ENCODE measurements at places on chromosomes 3 and 15.
A peak's percentile ranks its signal among the peaks of the same experiment; 100 is the strongest.

- DNase-seq = no peak
These were observed 292.7 kb downstream of the DIPK2A start for GRCh38 chr3:144264350-144264749.

DNA sequence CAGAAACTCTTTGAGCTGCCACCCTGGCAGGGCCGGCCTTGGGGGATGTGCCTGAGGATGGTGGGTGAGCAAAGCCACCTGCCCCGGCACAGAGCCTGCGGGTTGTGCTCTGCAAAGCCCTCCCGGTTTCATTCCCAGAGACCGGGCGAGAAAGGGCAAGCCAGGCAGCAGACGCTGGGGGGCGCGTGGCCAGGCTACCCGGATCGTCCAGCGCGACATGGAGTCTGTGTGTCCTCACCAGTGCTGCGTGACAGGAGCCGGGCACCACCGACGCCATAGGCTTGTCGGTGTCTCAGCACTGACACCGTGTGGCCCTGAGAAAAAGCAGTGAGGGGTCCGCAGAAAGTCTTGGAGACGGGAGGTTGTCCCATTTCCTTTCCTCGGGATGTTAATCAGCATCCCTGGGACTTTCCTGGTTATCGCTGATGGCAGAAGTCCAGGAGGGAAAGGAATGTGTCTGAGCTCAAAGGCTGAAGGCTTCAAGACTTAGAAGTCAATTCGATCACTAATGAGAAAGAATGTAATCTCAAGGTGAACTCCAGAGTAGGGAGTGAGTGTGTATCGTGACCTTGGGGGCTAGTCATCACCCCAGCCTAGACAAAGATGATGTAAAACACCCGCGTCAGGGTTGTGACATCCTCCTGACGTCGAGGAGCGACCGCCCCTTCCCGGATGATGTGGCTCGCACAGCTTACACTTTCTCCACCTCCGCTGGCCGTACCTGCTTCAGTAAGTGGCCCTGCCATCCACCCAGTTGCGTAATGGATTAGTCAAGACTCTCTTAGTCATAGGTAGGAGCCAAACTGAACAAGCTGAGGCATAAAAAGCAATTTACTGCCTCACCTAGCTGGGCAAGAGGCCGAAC lies 36.3 kb upstream of the PLA2G4E start:
- peak; percentile 87 for DNase-seq

DNA sequence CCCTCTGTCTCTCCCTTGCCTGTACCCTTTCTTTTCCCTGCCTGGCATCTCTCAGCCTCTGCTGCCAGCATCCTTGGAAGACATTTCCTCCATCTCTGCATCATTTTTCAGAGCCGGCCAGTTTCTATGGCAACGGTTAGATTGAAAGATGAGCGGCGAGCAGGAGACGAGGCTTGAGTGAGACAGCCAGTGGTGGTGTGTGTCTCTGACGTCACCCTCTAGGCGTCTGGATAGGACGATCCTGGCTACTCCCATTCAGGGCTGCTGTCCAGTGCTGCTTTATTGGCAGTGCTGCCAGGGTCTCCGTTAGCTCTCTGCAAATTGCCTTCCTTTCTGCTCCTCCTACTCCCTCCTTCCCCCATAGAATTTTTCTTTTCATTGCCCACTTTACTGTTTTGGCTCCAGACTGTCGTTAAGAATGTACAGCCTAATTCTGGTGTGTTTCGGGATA lies 57.9 kb downstream of the TRAK1 start:
- DNase-seq = peak; percentile 53

GRCh38 chr3:123153125-123154019 lies 48.4 kb upstream of the SEC22A start:
- DNase-seq = no peak

- DNase-seq = no peak
These were observed 45.7 kb downstream of the PGBD4 start for GRCh38 chr15:34147371-34148140.

DNA sequence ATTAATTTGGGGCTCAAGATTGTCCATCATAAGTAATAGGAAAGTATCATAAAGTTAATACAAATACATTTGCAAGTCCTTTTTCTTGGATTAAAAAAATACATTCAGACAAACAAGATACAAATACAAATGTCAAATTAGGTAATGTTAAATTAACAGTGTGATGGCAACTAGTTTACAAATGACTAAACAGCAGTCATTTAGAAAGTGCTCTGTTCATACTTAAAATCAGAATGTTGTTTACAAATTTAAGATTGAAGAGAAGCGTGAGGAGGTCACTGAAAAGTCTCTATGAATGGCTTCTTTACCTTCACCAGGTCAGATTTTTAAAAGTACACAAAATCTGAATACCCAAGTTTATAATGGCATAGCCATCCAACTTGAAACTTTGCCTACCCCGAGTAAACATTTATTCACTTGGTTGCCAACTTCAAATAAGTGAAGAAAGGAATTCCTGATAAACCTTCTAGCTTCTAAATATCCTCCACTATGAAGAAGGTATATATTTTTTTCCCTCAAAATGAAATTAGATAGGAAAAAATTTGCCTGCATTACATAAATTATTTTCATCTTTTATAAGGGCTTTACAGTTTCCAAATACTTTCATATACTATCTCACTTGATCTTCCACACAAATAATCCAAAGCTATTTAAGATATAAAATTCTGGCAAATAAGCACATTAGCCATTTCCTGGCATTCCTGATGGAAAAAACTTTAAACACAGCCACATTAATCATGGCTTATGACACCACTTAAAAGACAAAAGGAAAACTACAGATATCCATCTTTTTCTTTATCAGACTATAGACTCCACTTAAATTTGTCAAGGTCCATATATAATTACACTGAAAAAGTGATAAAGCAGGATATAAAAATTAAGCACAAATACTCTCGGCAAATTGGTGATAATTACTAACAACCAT lies 11.5 kb upstream of the NEK10 start:
- DNase-seq = no peak

DNA sequence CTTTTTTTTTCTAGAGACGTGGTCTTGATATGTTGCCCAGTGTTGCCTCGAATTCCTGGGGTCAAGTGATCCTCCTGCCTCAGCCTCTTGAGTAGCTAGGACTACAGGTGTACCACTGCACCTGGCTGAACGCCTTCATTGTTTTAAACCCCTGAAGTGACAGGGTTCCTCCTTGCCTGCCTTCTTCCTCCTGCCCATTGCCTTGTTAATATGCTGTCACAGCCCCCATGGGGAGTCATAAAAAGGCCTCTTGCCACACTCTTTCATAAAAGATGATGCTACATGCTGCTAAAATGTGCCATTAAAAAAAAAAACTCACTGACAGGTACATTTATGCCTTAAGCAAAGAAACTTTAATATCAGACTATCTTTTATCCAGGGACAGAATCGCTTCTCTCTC lies 116.8 kb upstream of the SKOR1 start:
- DNase-seq = no peak

DNA sequence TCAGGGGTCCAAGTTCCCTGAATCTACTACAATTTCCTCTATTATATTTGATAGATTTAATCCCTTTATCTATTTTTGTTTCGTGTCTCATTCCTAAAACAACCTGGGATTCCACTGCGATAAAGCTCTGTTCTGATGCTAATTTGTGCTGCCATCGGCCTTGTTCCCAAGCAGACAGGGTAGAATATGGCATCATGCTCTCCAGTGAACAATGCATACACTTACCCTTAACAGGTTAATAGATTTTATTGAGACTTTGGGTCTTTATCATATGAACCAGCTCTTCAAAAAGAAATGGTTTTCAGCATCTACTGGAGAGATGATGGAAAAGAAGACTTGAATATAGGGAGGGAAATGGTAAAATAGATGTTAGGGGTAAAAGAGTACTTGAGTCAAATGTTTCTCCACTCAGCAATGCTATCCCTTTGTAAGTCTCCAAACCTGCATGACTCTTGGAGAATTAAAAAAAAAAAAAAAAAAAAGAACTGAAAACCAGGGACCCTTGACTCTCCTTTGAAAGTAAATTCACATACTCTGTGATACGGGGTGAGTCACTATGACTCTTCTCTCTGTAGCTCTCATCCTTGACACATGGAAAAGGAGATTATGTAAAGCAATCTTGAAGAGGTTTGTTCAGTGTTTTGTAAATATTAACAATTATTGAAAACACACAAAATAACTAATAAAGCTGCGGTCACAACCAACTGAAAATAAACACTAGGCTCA lies 268.8 kb downstream of the ZBTB20 start:
- DNase-seq = no peak

GRCh38 chr3:64047787-64048186 lies 24.5 kb upstream of the PSMD6 start:
- DNase-seq = no peak

DNA sequence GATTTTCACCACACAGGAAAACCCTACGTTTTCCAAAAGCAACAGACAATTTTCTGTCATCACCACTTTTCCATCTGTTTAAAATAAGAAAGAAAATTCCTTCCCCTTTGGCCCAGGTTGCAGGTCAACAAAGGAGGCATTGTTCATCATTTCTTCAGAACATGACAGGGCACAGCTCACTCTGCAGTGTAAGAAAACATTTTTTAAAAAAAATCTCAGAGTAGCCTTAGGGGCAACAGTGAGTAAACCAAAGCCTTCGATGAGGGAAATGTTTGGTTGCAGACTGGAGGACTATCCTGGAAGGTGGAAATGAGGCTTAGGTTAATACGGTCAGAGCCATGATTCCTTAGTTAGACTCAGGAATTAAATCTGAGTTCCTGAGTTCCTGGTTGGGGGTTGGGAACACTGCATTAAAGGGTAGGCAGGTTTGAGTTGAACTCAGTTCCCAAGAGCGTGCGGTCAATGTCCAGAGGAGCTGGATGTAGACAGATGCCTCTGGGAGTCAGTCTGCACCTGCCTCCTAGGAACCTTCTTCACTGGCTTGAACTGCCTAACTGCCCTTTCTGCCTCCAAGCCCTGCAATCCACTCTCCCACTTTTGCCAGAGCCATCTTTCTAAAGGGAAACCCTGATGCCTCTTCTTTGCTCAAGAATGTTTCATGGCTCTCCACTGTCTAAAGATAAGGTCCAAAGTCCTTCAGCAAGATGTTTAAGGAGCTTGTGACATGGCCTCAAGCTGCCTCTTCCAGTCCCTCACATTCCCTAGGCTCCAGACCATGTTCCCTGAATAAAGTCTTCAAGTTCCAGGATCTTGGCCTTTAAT lies 3.3 kb upstream of the HES1 start:
- no peak for DNase-seq

DNA sequence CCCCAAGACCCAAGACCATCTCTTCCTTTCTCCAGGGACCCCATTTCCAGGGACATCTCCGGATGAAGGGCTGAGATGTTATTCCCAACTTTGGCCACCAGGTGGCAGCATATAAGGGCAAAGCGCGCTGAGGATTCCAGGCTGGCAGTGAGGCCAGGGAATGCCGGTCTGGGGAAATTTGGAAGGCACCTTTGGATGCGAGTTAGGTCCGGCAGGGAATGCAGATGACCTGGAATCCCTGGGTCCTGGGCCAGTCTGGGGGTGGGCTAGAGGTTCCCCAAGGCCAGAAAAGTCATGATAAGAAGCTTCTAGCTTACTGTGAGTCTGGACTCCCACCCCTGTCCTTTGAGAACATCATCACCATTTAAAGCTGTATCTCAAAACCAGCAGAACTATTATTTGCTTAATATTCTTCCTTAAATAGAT lies 1.6 kb upstream of the CHST13 start:
- peak; percentile 71 for DNase-seq

DNA sequence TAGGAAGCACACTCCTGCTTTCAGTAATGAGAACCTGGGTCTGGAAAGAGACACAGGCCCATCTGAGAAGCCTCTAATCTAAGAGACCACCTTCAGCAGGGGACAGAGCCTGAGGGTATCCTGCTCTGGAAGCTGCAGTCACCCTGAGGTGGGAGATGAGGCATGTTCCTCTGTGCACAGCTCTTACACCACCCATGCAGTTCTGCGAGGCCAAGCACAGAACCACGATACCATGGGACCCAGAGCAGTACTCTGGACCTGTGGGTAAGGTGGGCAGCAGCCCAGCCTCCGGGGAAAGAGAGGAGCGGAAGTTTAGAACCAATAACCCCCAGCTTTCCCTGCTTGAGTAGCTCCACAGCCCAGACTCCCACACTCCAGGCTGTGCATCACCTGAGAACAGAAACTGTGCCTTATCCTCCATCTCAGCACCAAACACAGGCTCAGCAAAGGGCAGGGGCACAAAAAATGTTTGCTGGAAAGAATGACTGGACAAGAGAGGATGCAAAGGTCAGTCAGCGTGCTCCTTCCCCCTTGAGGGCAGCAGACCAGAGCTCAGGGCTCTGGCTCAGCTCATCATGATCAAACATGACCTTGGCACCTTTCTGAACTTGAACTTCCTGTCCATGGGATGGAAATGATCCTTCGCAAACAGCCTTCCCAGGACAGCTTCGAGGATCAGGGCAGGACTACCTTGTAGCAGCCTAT lies 43.1 kb downstream of the RBPMS2 start:
- DNase-seq = no peak

DNA sequence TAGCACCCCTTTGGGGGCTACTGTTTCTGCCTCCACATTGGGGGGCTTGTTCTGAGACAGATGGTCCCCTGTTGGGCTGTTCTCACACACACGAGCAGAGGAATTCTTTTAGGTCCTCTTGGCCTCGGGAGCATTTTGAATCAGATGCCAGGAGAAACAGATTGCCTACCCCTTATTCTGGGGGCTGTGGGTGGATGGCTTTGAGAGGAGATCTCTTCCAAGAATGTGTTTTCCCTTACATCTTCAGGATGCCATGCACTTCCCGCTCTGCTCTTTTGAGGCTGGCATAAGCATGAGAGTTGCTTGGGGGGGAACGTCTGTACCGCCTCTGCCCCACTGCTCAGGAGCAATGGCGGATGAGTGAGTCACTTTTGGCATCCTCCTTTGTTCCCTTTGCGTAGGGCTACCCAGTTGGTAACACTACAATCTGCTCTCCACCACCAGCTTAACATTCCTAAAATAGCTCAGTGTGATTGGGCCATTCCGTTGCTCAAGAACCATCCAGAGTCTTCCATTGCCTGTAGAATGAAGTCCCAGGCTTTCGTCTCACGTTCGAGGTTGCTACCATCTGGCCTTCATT lies 154.4 kb downstream of the RPLP1 start:
- DNase-seq = no peak

GRCh38 chr3:186217820-186218164 lies 108.9 kb upstream of the ETV5 start:
- DNase-seq = no peak

DNA sequence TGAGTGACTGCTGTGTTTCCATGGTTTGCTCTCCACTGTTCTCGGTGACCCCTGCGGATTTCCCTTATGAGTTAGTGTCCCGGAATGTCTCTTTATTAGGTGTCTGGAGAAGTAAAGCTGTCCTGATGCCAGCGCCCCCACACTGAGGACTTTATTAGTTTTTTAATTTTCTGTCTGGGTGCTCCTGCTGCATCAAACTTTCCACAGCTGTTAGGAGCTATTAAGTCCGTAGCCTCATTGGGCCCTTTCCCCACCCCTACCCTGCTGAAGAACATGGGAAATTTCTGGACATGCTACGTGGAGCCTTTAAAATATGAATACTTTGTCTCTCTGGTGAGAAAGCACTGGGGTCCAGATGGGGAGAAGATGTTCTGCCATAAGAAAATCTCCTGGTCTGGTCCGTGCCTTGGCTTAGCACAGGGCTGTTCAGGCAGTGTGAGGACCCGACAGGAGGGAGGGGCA lies 161.7 kb upstream of the HES1 start:
- DNase-seq = no peak

Measured in left lung (tissue), 14 donors.